Stimulated activated CD8-positive, alpha-beta memory T cell treated with anti-CD3 and anti-CD28 coated beads, Interleukin-7, amount 100 ng/mL, for 1 hour (primary cell): ENCODE measurements at places on chromosomes 4 and X.

DNA sequence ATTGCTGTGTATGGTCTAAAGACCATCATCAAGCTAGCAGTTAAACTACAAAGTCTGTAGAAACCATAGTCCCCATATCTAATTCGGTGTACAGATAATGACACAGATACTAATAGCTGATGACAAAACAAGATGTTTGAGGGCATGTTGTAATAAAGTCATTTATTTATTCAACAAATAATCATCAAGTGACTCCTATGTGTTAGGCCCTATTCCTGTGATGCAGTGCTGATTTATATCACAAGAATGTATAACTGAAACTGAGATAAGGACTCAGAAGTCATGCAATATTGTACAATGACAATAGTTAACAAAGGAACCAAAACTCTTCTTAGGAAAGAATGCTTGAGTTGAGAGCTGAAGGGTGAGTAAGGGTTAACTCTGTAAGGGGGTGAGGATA, 315.0 kb upstream of the NR3C2 start:
- no peak for DNase-seq

DNA sequence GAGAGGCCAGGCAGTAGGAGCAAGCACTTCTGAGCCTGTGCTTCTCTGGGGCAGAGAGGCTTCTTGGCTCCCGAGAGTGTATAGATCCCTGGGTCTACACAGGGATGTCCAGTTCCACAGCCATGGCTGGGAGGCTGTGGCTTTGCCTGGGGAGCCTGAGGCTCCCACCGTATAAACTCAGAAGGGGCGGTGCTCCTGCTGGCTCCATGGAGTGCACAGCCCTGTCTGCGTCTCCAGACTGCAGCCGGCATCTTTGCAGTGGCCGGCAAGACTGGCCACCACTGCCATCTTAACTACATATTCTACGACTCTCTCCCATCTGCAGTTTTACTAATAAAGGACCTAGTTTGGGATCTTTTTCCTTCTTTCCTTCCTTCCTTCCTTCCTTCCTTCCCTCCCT, 1253.8 kb downstream of the C4orf33 start:
- DNase-seq, result no peak

DNA sequence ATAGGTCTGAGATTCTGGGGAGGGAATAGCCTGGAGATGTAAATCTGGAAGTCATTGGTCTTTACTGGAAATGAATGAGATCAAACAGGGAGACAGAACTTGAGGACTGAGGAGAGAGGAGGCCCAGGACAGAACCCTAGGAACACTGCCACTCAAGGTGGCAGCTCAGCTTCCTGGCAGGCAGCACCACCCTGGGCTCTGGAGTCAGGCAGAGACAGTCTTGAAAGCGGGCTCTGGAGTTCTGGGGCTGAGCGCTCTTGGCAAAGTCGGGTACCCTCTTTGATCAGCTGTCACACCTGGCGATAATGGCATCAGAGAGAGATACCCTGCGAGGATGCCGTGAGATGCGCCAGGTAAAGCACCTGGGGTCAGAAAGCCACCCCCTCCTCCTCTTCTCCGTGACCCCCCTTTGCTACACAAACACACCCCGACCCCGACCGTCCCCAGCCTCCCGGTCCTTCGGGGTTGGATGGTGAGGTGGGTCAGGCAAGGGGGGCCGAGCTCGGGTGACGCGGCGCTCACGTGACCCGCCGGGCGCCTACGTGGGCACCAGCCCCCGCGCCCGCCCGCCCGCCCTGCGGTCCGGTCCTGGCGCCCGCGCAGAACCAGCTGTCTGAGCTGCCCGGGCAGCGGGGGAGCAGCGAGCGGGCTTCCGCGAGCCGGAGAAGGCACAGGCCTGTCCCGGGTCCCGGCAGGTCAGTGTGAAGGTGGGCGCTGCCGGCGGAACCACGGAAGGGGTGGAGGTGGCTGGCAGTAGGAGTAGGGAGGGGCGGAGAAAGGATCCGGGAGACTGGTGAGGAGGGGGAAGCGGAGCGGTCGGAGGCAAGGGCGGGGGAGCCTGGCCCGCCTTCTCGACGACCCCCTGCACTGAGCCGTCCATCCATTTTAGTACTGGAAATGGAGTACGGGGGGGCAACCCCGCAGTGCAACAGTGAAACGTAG, at the start of gene TCEAL3:
Gene TCEAL3, plus strand, starts transcription at position 600 of the 942 bp plus-strand sequence. CDS start 1,102 bp downstream, outside the sequence.
- no peak for DNase-seq

DNA sequence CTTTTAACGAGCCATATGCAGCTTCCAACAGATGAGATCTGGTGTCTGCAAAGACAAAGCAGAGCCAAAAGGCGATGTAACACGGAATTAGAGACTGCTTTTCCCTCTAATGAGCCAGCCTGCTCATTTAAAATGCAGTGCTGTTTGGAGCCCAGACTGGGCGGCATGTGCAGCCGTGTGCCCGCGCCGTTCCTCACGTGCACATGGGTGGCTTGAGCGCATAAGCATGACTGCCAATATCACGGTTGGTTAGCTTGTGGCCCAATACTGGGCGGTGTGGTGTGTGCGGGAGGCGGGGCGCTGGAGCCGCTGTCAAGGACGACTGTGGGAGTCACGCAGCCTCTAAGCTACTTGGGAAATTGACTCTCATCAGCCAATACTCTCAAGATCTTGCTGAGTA, 87.0 kb upstream of the SCOC start:
- no peak for DNase-seq

- no peak for DNase-seq
These were observed 756.7 kb upstream of the FAM241A start for GRCh38 chr4:111388561-111388960.

GRCh38 chrX:68681443-68681941, 34.0 kb downstream of the STARD8 start:
- no peak for DNase-seq

DNA sequence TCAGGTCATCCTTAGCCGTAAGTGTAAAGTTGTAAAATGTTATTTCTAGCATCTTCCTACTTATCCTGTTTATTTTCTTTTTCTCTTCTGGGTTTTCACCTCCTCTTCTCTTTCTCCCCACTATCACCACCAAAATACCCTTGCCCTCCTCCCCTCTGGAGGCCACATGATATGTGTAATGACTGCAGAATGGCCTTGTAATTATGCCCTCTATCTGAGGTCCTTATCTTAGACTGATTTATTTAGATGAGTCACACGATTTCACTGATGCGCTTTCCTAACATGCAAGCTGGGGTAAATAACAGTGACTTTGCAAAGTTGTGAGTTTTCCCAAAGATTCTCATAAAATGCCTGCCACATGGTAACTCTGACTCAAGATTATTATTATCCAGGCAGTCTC, 231.8 kb upstream of the GPRIN3 start:
- no peak for DNase-seq

DNA sequence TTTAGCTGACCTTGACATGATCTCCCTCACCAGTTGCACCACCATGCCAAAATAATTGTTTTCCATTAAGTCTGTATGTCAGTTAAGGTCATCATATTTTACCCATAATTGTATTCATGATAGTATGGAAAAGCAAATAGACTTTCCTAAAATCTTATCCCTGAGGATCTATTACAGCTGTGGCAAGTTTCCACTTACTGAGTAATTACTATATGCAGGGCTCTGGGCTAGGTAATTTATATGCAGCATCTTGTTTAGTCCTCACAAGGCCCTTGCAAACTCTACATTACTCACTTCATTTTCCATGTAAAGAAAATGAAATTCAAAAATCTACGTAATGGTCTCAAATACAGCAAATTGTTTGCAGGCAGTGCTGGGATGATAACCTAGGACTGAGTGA, 34.8 kb downstream of the YIPF7 start:
- DNase-seq, result no peak

DNA sequence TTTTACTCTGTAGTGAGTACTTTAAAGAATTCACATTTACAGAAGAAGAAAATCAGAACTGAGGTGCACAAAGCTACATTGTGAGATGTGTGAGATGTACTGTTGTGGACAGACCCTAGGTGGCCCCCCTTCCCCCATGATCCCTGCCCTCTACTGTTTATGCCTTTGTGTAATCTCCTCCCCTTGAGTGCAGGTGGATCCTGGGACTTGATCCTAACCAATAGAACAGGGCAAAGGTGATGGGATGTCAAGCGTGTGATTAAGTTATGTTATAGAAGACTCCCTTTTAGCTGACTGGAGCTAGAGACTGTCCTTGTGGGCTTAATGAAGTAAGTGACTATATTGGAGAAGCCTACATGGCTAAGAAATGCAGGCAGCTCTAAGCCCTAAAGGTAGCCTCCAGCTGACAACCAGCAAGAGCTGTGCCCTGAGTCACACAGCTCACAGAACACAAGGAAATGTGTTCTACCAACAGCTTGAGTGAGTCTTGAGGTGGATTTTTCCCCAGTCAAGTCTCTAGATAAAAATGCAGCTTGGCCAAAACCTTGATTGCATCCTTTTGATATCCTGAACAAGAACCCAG, 225.2 kb upstream of the LEF1 start:
- DNase-seq, result no peak

GRCh38 chr4:184255361-184255760, 37.7 kb upstream of the ENPP6 start:
- DNase-seq, result no peak

- no peak for DNase-seq
These were observed 581.9 kb upstream of the PITX2 start for GRCh38 chr4:111204797-111205196.

DNA sequence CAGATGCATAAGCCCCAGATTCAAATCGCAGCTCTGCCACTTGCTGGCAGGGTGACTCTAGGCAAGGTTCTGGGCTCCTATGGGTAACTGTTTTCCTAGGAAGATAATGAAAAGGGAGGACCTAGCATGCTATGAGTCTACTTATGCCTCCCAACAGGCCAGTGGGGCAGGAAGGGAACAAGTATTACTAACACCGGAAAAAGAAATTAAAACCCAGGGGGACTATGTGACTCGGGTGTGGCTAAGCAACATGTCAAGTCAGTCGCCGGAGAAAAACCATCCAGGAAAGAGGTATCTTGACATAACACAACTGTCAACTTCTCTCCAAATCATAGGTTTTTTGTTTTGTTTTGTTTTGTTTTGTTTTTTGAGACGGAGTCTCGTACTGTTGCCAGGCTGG, 45.5 kb upstream of the RBPJ start:
- no peak for DNase-seq

DNA sequence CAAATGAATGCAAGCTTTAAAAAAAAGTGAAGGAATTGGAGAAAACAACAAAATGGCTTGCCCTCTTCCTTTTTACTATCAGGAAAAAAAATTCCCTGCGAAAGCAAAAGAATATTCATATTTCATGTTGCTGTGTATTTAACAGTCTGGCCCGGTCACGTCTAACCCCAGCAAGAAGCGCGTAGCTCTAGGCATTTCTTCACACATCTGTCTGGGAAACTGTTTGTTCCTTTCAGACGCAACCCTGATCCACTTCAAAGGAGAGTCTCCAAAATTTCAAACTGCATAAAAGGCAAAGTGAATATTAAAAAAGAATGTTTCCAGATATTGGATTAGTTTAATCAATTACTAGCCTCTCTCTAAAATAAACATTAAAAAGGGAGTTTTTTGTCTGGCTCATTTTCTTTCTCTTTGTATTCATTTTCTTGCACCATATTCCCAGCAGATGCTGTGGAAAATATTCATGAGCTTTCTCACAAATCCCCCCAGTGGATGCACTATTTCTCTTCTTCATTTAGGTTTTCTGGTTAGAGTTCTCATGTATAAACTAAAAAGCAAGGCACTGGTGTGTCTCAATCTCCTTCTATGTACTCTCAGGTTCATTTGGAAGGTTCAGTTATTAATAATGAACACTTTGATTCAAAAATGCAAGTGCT, 145.3 kb downstream of the MID1 start:
- DNase-seq, result no peak

DNA sequence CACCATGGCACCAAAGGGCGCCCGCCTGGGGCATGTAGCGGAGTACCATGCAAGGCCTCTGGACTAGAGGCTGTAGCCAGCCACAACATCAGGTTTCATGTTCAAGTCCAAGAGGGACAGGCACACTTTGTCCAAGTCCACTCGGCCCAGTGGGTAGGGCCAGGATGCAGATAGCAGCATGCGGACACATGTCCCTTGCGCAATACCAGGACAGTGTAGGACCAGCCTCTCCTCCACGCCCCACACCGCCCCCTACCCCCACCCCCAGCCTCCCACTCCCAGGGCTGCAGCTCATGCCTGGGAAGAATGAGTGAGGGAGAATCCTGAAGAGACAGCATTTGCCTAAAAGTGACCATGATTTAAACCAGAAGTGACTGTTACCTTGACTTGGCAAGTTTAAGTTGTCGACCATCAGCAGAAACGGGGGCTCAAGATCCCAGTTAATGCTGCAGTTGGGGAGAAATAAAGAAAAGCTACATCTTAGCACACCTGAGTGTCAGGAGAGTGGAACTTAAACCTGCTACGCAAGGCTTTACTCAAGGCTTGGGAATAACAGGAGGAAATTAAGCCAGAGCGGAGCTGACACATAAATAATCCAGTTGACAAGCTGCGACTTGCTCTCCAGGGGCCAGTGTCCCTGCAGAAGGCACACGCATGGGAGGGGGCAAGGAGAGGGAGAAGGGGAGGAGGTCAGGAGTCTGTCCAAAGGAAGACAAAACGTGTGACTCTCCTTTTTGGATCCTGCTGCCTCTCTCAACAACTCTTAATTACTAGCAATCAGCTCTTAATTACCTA, 221.7 kb downstream of the BCOR start:
- DNase-seq, result no peak

- DNase-seq, result no peak
These were observed 81.8 kb downstream of the MTMR1 start for GRCh38 chrX:150774798-150775568.

DNA sequence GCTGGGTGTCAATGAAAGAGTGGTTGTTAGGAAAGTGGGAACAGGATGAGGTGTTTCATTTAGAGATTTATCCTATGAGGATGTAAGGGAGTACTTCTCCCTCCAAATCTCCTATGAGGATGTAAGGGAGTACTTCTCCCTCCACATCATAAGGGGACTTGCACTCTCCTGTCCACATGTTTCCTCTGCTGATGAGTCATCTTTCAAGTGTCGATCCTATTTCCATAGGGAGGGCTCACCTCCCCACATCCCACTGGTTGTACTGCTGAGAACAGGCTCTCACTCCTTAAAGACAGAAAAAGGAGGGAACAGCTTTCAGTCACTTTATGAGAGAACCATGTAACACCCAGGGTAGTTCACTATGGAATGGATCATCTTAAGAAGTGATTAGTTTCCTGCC, 65.0 kb downstream of the INPP4B start:
- DNase-seq, result no peak

DNA sequence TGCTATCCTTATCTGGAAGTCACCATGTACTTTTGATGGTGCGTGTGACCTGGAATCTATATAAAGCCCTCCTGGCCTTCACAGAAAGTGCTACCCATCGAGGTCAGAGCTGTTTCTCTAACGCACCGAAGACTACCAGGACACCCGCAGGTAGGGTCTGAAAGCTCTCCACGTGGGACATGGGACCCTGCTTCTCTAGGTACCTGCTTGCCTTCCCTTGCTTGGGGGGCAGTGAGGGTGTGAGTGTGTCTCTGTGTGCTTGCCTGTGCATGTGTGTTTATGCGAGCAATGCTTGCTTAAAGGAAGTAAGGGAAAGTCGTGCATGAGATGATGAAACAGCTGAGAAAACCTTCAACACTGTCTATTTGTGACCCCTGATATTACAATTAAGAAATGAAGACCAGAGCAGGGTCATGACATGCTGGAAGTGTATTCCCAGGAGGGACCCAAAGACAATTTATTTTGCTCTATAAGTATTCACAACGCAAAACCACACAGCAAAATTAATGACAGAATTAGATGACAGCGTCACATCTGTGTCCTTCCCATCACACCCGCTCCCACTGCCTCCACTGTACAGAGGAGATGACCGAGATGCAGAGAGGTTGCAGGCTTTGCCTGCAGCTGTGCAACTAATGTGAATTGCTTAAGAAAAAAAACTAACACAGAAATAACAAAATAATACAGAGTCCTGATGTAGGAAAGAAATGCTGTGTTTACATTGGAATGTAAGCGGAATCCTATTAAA, 76.4 kb upstream of the HELT start:
- DNase-seq, result no peak

GRCh38 chr4:28799696-28800095, 1920.5 kb upstream of the PCDH7 start:
- DNase-seq, result no peak
